CD4-positive, alpha-beta T cell treated with Interleukin-1 beta for 1 hour (primary cell): ENCODE measurements at places on chromosomes 5 and 9.

- DNase-seq = no peak
Measured at GRCh38 chr5:167460449-167461020, 830.9 kb upstream of the WWC1 start.

DNA sequence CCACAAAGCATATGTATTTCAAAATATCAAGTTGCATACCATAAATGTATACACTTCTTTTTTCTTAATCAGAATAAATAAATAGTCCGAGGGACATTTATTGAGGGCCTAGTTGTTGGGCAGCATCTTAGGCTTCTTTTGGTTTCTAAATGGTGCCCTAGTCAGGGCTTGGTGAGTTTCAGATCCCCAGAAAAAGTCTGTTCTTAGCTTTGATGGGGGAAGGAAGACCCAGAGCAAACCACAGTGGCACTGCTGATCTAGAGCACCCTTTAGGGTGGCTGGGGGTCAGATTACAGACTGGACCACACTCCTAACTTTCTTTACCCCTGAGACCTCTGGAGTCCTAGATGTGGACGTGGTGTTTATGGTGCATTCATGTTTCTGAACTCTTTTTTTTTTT, 97.8 kb downstream of the C9orf152 start:
- no peak for DNase-seq

DNA sequence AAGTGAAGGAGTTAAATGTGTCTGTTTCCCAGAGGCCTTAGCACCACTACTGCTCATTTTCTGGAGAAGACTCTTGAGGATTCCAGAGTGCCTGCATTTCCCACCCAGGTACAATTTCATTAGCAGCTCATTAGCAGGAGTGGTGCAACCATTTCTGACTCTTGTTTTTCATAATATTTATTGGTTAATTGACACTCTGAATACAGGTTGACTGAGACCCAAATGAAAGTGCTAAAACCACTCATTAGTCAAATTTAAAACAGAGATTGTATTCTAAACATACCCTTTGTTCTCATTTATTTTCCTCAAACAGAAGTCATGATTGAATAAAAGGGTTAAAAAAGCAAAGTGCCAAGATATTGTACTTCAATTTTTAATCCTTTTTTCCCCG, 134.5 kb downstream of the SIL1 start:
- no peak for DNase-seq

- DNase-seq = no peak
Measured at GRCh38 chr9:70262948-70263347, 4.2 kb downstream of the SMC5 start.

DNA sequence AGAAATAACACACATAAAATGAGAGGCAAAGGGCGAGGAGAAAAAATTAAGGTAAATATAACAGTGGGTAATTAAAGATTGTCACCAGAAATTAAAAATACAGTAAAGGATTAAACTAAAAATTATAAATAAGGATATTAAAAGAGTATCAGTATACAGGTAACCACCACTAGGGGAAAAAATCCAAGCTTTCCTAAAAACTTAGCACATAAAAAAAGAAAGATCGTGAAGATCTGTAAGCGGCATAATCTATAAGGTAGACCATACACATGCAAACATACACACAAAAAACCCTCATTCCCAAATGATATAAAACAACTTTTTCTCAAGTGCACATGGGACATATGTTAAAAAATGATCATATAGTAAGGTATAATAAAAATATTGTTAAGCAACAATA, 577.3 kb upstream of the NUDT12 start:
- DNase-seq = no peak

DNA sequence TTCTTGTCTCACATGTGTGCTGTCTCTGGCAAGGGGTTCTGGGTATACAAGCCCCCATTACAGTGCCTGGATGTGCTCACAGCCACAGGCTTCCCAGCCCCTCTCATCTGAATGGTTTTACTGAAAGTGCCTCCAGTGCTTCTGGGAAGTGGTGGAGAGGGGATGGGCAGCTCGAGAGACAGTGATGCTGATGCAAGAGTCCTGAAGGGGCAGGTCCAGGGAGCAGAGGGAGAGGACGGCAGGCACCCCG, 93.5 kb downstream of the PHF2 start:
- DNase-seq = no peak
